T1000 (cell line): ENCODE measurements at places on chromosomes 16 and 17.

DNA sequence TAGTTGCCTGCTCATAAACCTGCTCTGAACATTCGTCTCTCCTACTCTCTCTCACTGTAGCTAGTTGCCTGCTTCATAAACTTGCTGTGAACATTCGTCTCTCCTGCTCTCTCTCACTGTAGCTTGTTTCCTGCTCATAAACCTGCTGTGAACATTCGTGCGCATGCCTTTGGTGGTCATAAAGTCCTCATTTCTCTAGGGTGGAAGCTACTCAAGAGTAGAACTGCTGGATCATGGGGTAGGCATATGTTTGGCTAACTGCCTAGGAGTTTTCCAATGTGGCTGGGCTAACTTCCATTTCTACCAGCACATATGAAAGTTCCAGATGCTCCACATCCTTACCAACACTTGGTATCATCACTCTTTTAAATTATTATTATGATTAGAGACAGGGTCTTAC lies 174.6 kb upstream of the RPH3AL start:
- DNase-seq: no peak

DNA sequence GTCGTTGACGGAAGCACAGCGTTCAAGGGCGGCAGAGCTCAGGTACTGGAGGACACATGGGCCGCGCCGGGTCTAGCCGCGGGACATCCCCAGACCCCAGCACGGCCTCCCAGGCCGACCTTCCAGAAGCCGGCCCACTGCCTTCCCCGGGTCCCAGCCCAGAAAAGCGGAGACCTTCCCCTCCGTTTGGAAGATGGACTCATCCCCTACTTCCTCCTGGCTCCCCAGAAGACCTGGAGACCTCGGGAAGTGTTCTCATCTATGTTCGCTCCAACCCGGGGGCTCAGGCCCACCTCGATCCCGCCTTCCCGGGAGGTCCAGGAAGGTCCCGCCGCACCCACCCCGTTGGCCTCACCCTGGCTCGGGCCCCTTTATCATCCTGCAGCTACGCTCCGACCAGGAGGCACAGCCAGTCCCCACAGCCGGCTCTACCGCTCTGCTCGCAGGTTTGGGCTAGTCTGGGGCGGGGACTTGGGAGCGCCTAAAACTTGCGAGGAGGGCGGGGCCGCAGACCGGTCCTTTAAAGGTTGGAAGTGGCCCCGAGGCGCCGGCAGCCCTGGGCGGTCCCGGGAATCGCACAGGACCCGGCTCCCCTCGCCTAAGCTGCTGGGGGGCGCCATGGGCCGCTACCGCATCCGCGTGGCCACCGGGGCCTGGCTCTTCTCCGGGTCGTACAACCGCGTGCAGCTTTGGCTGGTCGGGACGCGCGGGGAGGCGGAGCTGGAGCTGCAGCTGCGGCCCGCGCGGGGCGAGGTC lies at the start of gene ALOX12:
Gene ALOX12, plus strand, starts transcription at position 550 of the 756 bp plus-strand sequence. Its CDS starts 69 bp downstream, at position 619.
- no peak for DNase-seq

GRCh38 chr16:3119286-3119685 lies 6.9 kb downstream of the ZNF205 start:
- DNase-seq: no peak

GRCh38 chr17:77736721-77737120 lies 221.8 kb upstream of the TNRC6C start:
- DNase-seq: no peak

DNA sequence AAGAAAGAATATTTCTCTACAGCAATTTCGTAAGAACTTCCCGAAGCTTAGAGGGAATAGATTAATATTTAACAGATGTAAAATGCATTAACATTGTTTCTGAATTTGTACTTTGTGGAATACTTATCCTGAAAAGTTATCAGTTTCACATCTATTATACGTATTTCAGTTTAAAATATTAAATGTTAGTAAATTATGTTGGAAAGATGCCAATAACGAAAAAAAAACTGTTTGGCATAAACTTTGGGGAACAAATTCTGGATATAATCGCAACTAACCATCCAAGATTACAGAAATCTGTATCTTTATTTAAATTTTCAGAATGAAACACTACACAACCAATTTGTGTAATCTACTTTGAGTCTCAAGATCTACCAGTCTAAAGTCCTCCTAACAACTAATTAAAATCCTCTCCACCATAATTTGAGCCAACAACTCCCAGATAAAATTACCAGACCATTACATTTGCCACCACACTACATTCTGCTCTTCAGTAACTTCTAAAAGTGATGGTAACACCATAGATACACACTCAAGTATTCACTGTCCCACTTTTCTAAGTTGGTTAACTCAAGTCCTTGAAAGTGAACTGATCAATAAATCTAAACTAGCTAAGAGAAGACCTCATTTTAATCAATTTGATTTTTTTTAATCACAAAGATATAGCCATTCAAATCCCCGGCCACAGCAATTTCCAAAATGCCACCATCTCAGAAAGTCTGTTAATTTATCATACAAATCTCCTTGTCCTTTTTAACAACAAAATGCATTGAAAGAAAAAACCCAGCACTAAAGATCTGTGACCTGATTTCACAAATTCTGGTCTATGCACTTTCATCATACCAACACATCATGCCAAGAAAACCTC lies 2.0 kb downstream of the SIAH1 start:
- DNase-seq: no peak

DNA sequence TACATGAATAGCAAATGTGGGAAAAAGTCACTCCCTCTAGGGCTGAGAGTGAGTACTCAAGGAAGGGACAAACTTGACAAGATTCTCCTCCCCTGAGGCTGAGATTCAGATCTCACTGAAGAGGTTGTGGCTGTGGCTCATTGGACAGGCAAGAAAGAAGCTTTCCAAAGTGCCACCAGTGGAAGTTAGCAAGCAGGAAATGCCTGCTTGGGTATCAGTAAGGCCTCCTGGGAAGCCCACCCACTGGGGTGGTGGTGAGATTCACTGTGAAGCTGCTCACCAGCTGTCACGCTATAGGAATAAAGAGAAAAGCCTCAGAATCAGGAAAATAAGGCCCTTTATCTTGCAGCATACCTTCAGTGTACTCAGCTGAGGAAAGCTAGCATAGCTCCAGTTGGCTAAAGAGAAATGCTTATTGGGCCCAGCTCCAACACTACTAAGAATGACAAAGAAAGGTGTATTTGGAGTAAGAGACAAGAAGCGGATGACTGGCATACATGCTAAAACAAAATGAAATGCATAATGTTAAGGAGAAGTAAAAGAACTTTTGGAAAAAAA lies 274.4 kb upstream of the TOM1L1 start:
- no peak for DNase-seq

- DNase-seq: no peak
Measured at GRCh38 chr17:45231481-45232116, 9.9 kb downstream of the FMNL1 start.

DNA sequence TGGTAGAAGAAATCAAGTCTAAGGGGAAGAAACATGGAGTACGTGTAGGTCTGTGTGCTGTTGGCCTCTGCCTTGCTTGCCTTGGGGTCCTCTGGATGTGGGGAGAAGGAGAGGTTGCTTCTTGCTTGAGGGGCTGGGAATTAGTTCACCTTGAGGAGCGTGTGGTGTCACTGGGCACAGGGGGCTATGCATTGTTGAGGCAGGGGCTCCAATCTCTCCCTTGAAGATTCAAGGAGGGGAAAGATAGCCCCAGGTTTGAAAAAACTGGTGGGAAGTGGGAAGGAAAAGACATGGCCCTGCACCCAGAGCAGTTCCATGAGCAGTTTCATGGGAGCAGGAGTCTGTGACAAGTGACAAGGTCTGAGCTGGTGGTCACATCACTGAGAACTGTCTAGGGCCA lies 103.4 kb downstream of the CYLD start:
- DNase-seq: no peak

DNA sequence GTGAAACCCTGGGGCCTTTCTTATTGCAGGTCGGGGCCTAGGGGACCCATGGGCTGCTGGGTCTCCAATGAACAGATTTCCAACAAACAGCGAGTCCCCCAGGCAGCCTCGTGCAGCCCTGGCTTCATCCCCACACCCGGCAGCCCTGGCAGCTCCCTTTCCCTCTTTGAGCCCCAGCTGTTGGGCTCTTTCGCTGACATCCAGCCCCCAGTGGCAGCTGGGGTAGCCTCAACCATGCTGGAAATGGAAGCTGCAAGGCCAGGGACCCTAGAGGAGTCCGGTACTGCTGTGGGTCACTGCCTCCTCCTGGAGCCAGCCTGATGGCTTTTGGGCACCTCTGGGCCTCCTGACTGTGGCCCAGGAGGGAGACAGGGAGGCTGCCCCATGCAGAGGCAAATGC lies 5.9 kb downstream of the RPUSD1 start:
- DNase-seq: no peak

DNA sequence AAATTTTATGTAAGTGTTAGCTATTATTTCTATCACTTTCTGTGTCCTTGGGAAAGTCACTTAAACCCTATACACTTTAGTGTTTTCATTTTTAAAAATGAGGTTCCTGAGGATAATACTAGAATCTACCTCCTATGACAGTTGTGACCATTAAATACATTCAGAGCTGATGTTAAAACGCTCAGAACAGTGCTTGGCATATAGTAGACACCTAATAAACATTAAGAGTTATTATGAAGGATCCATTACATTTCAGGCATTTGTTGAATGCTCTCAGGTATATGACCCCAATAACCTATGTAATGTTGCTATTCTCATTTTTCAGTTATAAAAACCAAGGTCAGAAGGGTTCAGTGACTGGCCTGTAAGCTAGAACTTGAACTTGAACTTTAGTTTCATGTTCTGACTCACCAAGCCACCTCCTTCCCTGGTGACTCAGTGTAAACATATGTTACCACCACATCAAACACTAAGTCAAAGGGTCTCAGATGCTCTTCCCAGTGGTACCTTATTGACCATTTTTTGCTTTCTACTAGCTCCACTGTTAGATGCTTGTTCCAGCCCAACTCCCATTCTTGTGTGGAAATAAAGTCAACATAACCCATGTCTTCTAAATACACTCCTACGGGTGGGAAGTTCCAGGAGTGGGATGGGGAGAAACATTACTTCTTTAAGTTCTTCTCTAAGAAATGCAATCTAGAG lies 47.6 kb downstream of the HSD17B2 start:
- no peak for DNase-seq

DNA sequence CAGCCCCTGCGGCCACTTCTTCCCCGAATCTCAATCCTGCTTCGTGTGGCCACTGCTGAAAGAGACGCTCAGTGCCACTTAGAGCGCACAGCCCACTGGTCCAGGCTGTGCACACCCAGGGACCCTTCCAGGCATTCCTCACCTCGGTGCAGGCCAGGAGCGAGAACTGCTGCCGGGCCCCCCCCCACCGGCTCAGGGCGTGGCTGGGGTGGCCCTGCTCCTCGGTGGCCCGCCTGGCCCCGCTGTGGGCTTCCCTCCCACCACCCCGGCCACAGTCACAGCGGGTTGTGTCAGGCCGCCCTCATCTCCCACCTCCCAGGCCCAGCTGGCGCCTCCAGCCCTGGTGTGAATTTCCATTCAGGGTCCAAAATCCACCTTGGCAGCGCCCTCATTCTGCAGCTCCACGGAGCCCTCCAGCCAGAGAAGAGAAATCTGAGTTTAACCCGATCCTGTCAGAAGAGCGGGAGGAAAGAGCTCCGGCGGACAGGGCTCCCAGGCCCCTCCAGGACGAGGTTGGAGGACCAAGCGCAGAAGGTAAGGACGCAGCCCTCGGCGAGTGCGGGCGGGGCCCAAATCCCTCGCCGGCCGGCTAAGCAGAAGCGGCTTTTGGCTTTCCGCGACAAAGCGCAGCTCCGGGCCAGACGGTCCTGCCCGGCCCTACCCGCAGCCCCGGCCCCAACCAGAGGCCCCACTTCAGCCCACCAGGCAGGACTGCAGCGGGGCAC lies 12.0 kb downstream of the TBC1D16 start:
- DNase-seq: no peak

DNA sequence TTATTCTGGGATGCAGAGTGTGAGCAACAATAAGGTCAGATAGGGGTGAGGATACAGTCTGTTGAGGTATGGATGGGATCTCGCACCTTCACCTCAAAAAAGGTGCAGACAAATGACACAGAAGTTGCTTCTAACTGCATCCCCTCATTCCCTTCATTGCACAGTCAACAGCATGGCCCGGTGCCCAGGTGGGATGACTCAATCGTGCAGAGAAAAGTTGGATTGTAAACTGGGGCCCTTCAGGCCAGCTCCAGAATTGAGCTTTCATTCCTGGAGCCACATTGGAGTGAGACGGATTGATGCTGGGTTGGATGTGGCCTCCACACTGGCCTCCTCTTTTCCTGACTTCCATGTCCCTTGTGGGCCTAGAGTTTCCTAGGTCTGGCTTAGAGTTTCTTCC lies 977.4 kb downstream of the KCNJ18 start:
- no peak for DNase-seq

DNA sequence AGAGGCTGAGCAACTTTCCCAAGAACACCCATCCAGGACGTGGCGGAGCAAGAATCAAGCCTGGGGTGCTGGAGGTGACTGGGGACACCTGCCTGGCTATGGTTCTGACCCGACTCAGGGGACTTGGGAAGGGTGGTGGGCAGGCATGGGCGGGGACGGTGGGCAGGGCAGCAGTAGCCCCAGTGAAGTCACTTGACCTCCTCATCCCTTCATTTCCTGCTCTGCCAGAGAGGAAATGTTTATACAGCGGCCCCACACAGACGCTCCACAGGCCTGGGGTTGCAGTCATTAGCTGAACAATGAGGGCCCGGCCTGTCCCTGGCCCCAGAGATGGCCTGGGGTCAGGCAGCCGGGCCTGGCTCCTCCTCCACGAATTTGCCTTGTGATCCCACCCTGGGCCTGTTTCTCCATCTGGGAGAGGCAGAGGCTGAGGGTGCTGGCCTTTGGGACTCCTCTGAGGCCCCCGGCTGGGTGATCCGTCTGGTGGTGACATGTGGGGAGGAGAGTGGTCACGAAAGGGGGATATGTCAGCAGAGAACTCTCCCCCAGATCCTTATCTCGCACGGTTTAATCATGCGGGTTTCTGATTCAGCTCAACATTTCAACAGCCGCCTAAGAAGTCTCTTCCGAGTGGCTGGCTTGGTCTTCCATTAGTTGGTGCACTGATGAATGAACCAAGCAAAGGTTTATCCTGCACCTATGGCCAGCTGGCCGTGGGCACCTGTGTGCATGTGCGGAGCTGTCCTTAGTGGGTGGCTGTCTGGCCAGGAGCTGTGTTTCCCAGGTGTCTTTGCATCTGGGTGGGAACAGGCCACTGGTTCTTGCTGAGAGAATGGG lies 175.9 kb downstream of the IRF8 start:
- no peak for DNase-seq

GRCh38 chr17:48177816-48178215 lies 70.2 kb downstream of the SNX11 start:
- no peak for DNase-seq

DNA sequence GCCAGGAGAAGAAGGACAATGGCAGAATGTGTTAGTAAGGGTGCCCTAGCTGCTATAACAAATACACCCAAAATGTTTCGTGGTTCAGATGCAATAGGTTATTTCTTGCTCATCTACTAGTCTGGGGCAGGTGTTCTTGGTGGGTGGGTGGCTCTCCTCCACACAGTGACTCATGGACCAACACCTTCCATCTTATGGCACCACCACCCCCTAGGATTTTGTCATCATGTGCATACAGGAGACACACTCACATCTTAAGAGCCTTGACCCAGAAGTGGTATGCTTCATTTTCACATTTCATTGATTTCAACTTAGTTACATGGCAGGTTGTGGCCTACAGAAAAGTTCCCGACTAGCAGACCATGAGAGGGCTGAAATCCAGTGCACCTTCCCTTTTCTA lies 114.7 kb downstream of the AMFR start:
- no peak for DNase-seq

GRCh38 chr16:51025588-51026290 lies 125.3 kb downstream of the SALL1 start:
- no peak for DNase-seq
